ENCODE measurements at places on chromosomes 3 and 15.

DNA sequence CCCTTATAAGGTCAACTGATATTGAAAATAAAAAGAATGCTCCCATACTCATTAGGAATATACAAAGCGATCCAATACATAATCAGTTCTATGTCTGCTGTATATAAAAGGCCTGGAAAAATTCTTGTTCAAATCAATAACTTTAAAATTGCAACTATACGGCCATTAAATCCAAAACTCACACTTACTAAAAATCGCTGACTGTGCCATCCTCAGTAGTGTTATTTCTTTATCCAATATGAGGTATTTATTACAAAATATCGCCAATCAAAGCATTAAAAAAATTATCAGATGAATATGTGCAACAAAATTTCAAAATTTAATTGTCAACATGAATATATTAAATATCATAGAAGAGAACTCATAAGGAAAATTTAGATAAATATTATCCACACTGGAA is 146.5 kb downstream of the PLD1 start:
- no peak for DNase-seq

DNA sequence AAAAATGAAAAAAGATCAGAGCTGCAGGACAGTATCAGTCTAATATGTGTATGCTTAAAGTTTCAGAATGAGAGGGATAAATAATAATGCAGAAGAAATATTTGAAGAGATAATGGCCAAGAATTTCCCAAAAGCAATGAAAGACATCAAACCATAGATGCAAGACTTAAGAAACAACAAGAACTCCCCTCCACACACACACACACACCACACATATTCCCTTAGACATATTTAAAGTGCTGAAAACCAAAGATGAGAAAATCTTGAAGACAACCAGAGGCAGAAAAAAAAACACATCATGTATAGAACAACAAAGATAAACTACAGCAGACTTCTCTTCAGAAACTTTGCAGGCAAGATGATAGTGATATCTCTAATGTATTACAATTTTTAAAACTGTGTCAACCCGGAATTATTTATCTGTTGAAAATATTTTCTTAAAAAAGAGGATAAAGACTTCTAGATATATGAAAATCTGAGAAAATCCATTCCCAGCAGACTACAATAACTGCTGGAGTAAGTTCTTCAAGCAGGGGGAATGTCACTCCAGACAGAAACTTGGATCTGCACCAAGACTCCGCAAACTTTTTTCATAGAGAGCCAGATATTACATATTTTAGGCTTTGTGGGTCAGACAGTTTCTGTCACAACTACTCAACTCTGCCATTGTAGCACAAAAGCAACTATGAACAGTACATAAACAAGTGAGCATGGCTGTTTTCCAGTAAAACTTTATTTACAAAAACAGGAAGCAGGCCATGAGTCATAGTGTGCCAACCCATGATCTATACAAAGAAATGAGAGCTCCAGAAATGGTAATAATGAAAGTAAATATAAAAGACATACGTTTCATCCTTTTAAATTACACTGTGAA is 223.4 kb upstream of the CGNL1 start:
- DNase-seq = no peak

DNA sequence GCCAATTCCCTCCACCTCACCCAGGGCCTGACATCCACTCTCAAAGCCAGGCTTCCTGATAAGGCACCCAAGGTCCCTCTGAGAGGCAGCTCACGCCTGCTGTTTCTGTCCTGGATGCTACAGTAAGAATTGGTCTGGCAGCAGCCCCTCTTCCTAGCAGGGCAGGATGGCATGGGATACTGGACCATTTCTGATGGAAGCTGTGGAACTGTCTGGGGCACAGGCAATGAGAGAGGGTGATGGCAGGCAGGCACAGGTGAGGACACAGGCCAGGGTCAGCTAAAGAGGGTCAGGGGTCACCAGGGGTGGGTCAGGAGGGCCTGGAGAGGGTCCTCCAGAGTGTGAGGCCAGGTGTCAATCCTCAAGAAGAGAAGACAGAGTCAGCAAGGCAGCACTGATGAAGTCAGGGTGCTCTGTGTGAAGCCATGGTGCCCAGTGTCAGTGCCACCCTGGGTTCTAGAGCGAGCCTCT is 41.9 kb upstream of the SLC41A3 start:
- DNase-seq = no peak

GRCh38 chr3:129461022-129461421 is 21.0 kb downstream of the IFT122 start:
- DNase-seq = no peak

DNA sequence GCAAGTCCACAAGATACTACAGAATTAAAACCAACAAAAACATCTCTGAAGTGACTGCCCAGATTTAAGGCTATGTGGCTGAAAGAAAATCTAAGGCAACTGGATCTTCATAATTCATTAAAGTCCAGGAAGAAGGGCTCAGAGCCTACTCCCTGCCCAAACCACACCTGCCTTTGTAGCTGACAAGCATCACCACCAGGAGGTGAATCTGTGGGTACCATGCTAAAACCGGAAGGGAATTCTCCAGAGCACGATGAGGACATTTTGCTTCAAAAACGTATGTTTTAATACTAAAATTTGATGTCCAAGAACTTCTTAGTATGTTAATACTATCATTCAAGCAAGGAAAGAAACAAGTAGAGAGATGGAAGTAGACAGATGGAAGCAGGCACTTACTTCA is 495.9 kb upstream of the NECTIN3 start:
- no peak for DNase-seq

All from ecto neural progenitor cell (in vitro differentiated cells).